ENCODE measurements at places on chromosomes 2 and 18. TPM values are rescaled to one million over a fixed set of nuclear protein-coding genes. Genes with fewer than 3 reads are reported as not detected.

IL36A gene
- not detected for total RNA-seq

CNGA3 gene
- total RNA-seq, result not detected

HOXD11 gene
- 3.0 TPM for total RNA-seq

HOXD3 gene
- 0.33 TPM for total RNA-seq

ELMOD3 gene
- total RNA-seq, result 14.4 TPM

C2orf80 gene
- not detected for total RNA-seq

SLC5A6 gene
- total RNA-seq, result 30.4 TPM

GALR1 gene
- under 0.01 TPM for total RNA-seq

MSTN gene
- 0.12 TPM for total RNA-seq

MYOM1 gene
- 0.22 TPM for total RNA-seq

ERBB4 gene
- total RNA-seq, result under 0.01 TPM

ACVR1 gene
- 35.4 TPM for total RNA-seq

ACKR3 gene
- total RNA-seq, result not detected

ACMSD gene
- total RNA-seq, result not detected

SPEG gene
- 60.6 TPM for total RNA-seq

MYO3B gene
- total RNA-seq, result under 0.01 TPM

ABCB6 gene
- 38.4 TPM for total RNA-seq

MARCO gene
- not detected for total RNA-seq

CFAP65 gene
- not detected for total RNA-seq

CDKL4 gene
- 0.75 TPM for total RNA-seq

GCKR gene
- total RNA-seq, result 0.22 TPM

HOXD4 gene
- total RNA-seq, result 0.22 TPM
